ENCODE measurements at places on chromosomes 11 and 22. TPM values are rescaled to one million over a fixed set of nuclear protein-coding genes. Genes with fewer than 3 reads are reported as not detected.

DNA sequence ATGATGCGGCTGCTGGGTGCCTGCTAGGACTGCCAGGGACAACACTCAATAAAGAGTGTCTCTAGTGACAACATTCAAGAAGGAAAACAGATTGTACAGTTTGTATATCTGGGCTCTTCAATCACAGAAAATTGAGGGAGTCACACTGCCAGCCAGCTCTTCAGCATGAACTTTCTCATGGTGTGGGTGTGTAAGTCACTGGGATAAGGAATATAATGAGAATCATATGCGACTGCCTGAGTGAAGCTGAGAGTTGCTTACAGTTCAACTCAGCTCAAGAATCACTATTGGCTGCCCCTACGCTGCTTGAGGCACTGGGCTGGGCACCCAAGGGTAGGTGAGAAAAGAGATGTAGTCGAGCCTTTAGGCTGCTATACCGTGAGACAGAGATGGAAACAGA is 328.1 kb upstream of the PITPNB start:
- DNase-seq: no peak

GRCh38 chr11:75667831-75668450 is 897 bp downstream of the MAP6 start:
- peak; percentile 13 for DNase-seq

DNA sequence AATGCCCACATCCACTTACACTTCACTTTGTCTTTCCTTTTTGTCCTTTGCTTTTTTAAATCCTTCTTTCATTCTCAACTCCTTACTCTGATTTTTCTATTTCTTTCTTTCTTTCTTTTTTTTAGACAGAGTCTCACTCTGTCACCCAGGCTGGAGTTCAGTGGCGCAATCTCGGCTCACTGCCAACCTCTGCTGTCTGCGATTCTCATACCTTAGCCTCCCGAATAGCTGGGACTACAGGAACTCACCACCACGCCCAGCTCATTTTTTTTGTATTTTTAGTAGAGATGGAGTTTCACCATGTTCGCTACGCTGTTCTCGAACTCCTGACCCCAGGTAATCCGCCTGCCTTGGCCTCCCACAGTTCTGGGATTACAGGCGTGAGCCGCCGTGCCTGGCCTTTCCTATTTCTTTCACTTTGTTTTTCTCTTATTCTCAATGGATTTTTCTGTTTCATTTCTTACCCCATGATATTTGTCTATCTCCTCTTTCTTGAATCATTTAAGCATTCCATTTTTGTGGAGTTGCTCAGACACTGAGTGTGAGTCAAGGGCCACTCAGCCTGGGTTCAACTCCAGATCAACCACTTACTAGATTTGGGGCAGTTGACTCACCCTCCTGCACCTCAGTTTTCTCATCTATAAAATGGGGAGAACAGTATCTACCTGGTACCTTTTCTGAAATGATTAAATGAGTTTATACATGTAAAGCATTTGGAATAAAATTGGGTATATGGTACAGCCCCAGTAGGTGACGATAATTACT is 7.6 kb downstream of the KCNJ5 start:
- no peak for DNase-seq

GRCh38 chr11:120065176-120065575 is 72.7 kb downstream of the TRIM29 start:
- DNase-seq: no peak

- DNase-seq: peak; percentile 6
These were observed 37.7 kb downstream of the SHISAL1 start for GRCh38 chr22:44274918-44275630.

DNA sequence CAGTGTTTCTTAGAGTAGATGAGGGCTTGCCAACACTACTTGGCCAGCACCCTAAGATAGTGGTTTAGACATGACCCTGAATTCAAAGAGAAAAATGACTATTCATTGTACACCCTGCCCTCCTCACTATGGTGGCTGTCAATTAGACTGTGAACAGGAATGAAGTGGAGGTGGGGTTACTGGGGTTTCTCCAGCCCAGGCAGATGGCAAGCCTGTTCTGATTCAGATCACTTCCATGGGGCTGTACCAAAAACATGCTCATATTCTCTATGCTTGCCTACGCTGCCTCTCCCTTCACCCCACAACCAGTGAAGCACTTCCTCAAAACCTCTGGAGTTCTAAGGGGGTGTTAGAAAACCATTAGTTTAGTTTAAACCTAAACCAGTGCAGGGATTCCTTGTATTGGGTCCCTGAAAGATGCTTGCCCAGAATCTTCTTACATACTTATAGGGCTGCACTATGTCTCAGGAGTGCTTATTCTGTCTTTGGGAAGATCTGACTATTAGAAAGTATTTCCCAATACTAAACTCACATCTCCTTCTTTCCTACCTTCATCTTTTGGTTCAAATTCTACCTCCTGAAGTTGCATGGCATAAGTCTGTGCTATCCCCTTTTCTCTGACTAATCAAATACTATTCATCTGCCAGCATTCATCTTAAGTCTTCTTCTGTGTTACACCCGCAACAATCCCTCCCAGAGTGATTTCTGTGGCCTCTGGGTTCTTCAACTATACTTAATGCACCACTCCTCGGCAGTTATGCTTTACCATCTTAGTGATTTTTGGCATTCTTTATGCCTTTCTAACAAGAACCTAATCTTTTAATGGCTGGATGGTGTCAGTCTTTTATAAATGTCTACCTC is 71.8 kb downstream of the ATG16L2 start:
- DNase-seq: no peak

The SYT13 gene
- 28.6 TPM for total RNA-seq

GRCh38 chr11:120338107-120338933 is 2.1 kb downstream of the ARHGEF12 start:
- DNase-seq: no peak

GRCh38 chr11:126329644-126330211 is 25.8 kb upstream of the ST3GAL4 start:
- peak; percentile 1 for DNase-seq

The CCDC73 gene
- total RNA-seq: not detected

DNA sequence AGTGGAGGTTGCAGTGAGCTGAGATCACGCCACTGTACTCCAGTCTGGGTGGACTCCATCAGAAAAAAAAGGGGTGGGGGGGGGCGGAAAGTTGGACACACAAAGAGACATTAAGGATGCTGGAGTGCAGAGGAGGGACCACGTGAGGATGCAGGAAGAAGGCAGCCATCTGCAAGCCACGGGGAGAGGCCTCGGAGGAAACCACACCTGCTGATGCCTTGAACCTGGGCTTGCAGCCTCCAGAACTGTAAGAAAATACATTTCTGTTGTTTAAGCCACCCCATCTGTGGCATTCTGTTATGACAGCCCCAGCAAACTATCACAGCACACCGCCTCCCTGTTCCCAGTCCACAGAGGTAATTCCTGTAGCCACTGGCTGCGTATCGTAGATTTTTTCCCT is 9.2 kb upstream of the STIP1 start:
- DNase-seq: no peak

- no peak for DNase-seq
These were observed 15.6 kb downstream of the MOV10L1 start for GRCh38 chr22:50105208-50106100.

- DNase-seq: no peak
These were observed 16.2 kb downstream of the DYNC2H1 start for GRCh38 chr11:103125462-103125861.

GRCh38 chr11:82056450-82056849 is 677.2 kb downstream of the FAM181B start:
- no peak for DNase-seq

GRCh38 chr22:38219632-38220031 is 17.8 kb downstream of the MAFF start:
- no peak for DNase-seq

- DNase-seq: no peak
These were observed 154.5 kb upstream of the BLID start for GRCh38 chr11:122270535-122270934.

DNA sequence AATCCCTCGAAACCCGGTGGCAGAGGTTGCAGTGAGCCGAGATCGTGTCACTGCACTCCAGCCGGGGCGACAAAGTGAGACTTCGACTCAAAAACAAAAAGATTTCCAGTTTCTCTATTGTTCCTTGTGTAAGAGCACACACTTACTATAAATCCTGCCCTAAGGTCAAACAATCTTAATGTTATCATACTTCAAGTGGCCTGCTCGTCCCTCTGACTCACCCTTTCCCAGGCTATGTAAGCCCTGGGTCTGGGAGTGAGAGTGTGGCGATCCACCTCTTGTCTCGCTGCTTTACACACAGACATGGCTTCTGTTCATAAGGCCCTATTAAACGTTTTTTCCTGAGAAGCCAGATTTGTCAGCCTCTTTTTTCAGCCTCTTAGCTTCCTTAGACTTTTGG is 24.4 kb upstream of the A4GALT start:
- DNase-seq: no peak

DNA sequence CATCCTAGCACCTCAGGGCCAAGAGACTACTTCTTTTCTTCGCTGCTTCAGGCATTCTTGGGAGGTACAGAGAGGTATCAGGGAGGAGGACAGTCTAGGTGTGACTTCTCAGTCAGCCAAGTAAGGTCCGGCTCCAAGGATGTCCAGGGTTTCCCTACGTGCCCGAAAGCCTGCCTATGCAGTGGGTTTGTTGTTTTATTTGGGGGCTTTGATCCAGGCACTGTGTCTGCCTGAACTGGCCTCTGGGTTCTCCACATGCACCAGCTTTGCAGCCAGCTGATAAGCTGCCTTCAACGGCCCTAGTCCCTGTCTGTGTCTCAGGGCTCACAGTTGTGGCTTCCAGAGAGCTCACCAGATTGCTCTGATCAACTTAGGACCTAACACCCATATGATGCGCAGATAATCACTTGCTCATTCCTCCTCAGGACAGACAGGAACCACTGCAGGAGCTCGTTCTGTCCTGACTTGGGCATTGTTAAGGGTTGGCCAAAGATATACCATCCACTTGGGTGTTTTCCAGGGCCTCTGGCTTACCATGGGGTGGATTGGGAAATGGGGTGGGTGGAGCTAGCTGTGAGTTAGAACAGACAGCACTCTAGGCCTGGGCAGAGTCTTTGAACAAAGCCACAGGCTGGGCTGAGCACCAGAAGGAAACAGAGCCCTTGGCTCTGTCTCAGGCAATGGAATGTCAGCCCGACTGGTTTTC is 45.5 kb upstream of the CRYBB3 start:
- peak; percentile 57 for DNase-seq

DNA sequence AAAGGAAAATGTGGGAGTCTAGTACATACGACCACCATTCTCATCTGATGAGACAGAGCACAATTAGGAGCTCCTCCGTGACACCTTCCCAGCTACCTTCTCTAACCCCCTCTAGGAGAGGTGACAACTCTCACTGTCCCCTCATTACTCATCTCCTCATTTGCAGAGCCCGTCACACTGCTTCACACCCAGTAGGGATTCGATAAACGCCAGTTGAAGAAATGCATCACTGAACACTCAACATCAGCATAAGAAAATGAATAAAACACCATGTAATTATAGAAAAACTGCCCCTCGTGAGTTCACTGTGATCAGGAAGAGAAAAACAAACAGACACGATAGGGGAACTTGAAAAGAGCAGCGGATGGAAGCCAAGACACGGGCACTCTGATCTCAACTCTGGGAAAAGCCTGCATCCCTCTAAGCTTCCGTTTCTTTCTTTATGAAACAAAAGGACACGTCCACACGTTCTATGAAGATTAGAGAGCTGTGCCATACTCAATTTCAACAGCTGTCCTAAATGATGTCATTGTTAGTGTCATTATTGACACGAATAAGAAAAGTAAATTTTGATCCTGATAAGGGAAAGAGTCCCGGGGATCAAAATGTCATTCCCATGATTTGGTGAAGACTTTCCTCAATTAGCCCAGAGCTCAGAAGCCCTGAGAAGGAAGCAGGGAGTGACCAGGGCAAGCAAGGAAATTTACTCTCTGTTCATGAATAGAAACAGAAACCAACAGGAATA is 356.9 kb downstream of the LARGE1 start:
- DNase-seq: no peak

The HOATZ gene
- total RNA-seq: not detected

The SF3B2 gene
- 116 TPM for total RNA-seq

DNA sequence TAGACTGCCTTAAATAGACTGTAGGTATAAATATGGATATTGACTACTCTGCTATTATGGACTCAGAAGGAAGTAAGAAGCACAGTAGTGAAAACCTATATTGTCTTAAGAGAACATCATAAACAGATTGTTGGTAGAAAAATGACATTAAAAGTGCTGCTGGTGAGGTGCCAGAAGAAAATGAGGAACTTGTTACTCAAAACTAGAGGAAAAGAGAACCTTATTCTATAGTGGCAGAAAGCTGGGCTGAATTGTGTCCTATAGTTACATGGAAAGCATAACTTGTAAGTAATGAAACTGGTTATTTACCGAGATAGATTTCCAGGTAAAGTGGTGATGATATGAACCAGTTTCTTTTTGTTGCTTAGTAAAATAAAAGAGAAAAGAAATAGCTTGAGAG is 109.7 kb upstream of the CTSC start:
- no peak for DNase-seq

DNA sequence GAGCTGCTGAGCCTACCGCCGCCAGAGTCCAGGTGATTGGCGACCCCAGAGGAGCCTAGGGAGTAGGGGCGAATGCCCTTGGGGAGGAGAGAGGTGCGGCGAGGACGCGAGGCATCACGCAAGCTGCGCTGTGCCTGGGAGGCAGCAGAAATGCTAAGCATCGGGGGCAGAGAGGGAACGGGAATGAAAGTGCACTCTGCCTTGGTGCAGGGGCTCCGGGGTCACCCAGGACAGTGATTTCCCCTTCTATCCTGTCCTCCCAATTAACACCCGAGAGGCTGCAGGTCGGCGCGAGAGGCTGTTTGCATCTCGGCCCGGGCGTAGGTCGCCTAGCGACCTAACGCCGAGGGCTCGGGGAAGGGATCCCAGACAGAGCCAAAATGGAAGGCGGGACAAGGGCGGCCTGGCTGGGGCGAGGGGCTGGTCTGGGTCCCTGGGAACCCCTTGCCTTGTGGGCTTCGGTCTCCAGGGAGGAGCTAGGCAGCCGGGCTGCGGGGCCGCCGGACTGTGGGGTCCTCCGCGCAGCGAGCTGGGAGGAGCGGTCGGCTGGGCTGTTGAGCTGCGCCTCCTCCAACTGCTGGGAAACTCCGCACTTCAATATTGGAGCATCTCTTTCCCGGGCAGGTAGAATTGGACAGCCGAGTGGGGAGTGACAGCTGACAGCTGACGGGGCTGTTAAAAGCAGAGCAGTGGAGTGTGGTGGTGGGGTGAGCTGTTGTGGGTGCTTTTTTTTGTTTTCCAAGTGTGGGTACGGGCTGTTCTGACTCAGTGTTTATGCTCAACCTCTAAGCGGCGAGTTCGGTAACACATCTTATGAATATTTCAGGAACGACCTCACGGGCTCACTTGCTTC is 657 bp downstream of the ELMOD1 start:
- no peak for DNase-seq

DNA sequence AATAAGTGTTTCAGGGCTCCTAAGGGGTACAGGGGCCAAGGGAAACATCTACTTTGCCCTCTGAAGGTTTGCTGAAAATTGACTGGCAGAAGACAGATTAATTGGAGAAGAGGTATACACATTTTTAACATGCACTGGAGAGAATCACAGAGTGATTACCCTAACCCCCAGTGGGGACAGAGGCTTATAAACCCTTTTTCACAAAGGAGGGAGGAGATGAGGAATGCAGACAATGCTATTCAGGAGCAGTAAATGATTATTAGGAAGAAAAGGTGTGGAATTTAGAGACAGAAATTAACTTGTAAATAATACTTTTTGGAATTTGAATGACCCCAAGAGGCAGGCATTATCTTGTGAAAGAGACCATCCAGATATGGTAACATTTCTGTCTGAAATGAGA is 582.4 kb upstream of the B3GAT1 start:
- DNase-seq: no peak

- DNase-seq: peak; percentile 39
These were observed 28.9 kb downstream of the THOC5 start for GRCh38 chr22:29524442-29525191.

The UPK3A gene
- 0.67 TPM for total RNA-seq

The PATE2 gene
- total RNA-seq: not detected

- DNase-seq: no peak
These were observed 23.4 kb upstream of the WNT7B start for GRCh38 chr22:46000081-46001027.

All from mucosa of descending colon (tissue), 3 donors.